ENCODE measurements at places on chromosomes 11 and 22.
A peak's percentile ranks its signal among the peaks of the same experiment; 100 is the strongest.

- no peak for DNase-seq
These were observed 149.0 kb downstream of the PKNOX2 start for GRCh38 chr11:125313271-125314219.

DNA sequence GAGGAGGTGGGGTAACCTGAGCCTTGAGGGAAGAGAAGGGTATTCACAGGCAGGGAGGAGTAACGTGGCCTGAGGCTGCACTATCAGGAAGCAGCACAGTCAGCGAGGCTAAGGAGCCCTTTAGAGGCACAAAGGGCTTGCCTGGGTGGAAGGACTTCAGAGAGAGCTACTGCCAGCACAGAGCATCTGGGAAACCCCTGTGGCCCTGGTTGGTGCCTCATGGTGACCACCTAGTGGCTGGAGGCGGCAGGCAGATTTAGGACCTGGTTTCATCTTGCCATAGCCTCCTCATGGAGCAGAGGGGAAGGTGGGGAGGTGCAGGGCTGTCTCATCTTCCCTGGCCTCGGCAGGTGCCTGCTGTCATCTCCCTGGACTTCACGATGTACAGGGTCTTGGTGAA is 64.5 kb downstream of the MPPED1 start:
- DNase-seq, result no peak

GRCh38 chr22:21041937-21042336 is 3.8 kb upstream of the LRRC74B start:
- DNase-seq, result no peak

GRCh38 chr11:5229356-5229755 is 2.5 kb upstream of the HBB start:
- DNase-seq, result no peak

DNA sequence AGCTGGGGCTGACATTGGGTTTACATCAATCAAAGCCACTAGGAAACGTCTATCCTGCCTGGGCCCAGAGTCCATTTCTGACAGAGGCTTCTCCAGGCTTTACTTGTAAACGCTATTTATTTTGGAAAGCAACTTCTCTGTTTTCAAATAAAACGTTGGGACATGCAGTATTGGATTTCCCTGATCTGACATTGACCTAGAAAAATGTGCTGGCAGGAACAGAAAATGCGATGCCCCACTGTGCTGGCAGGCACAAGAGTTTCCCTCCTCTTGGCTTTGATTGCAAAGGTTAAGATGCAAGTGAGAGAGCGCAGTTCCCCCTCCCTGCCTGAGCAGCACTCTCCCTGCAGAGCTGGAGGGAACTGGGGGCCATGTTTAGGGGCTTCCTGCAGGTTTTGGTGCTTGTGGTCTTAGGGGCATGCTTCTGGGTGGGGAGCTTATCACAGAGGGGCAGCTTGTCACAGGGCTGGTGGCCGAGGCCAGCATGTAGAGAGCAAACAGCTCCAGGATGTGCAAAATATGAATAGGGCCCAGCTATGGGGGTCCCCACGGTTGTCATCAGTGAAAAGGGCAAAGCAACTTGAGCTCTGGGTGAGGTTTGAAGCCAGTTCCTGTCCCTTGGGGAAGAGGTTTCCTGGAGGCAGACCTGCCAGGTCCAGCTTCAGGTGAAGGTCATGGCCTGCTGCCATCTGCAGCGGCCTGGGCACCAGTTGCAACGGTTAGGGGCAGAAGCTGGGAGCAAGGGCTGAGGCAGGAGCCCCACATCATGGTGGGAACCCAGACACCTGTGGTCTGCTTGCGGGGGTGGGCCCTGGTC is 42.3 kb upstream of the DKK3 start:
- DNase-seq, result no peak

DNA sequence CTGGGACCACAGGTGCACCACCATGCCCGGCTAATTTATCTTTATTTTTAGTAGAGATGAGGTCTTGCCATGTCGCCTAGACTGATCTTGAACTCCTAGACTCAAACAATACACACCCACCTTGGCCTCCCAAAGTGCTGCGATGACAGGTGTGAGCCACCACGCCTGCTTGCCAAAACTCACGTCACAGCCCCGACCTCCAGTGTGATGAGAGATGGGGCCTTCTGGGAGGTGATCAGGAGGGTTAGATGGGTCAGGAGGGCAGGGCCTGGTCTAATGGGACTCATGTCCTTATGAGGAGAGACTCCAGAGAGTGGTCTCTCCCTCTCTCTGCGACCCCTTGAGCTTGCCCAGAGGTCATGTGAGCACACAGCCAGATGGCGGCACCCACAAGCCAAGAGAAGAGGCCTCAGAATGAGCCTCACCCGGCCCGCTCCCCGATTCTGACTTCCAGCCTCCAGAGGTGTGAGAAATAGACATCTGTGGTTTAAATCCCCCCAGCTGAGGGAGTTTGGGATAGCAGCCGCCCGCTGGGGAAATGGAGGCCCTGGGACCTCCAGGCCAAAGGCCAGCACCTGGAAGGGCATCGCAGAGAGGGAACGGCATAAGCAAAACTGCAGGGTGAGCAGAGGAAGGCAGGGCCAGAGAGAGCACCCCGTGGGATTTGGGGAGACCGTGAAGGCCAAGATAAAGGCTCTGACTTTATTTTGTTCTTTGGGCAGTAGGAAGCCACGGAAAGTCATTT is 24.1 kb upstream of the GAL start:
- DNase-seq, result no peak

- DNase-seq, result no peak
These were observed 7.1 kb upstream of the TPST2 start for GRCh38 chr22:26597026-26597425.

DNA sequence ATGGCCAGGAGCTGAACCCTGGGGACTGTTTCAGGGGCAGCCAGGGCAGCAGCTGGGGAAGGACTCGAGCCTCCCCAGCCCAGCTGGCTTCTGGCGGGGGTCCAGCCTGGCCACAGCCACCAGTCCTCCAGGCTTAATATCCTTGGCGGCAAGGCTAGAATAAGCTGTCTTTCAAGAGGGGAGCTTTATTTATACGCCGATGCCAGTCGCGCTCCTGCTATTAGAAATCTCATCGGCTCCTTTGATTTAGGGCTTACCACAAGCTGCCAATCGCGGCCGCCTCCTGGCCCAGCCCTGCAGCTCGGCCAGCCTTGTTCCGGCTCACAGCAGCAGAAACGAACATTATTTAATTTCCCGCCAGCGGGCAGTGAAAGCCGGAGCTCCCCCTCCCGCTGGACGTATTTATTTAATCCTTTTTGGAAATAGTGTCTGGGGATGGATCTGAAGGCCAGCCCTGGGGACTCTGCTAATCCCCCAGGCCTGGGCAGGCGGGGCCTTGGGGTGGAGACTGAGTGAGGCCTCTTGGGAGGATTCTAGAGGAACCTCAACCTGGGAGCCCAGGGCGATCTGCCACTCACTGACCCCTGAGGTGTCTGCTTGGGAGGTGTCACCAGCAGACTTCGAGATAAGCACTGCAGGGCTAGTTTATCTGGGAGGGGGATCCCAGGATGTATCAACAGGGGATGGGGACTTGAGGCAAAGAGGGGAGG is 363.1 kb downstream of the MN1 start:
- DNase-seq, result no peak

- no peak for DNase-seq
These were observed 464 bp upstream of the CECR2 start for GRCh38 chr22:17368554-17369438.

DNA sequence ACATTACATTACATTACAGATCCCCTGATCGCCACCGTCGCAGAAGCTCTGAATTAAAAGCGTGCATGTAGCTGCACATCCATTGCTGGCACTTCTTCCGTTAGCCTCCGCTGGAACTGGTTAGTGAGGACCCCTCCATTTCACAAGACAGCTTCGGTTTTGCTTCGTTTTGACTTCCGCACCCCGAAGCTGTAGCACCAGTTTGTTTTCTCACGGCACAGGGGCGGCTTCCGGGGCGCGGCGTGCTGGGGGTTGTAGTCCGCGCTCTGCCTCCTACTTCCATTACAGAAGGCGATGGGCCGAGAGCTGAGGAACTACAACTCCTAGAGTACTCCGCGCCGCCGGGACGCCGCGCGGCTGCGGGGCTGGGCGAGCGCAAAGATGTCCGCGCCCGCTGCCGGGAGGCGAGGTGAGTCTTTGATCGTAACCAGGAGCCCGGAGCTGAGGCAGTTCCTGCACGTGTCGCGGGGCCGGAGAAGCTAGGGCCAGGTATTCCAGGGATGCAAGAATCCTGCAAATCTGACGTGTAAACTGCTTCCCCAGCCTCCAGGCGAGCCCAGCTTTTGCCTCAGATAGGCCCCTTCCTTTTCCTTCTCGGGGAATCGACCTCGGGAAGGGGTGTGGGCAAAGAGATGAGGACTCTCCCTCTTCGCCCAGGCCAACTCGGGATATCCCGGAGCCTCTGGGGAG is at the start of gene PEX26:
Gene PEX26, plus strand, starts transcription at position 352 of the 690 bp plus-strand sequence. CDS start 387 bp downstream, outside the sequence.
- peak; percentile 92 for DNase-seq
